Activated naive CD4-positive, alpha-beta T cell treated with anti-CD3 and anti-CD28 coated beads, Interleukin-2, amount 50 U/mL, for 72 hours (primary cell): ENCODE measurements at places on chromosomes 3 and 15. TPM values are rescaled to one million over a fixed set of nuclear protein-coding genes. Genes with fewer than 3 reads are reported as not detected.

The CPA3 gene
- total RNA-seq, result not detected

The PROS1 gene
- 1.8 TPM for total RNA-seq

DNA sequence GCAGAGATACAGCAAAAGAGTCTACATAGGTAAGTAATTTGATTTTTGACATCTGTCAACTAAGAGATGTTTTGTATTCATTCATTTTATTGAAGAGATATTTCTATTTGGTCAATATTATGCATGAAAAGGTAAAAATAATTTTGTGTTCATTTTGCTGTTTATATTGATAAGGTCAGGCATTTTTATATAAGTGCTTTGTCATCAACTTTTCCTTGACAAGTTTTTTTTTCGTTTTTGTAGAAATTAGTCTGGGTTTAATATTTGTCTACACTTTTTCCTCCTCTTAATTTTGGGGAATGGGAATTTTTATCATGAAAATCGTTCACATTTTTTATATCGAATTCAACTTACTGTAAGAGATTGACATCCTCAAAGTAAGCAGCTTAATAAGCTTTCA, 67.7 kb downstream of the STT3B start:
- no peak for DNase-seq

The ALDH1A2 gene
- total RNA-seq, result not detected

GRCh38 chr3:197498499-197499241, 57.1 kb downstream of the BDH1 start:
- DNase-seq, result no peak
